Activated CD4-positive, alpha-beta T cell treated with anti-CD3 and anti-CD28 coated beads for 36 hours (primary cell): ENCODE measurements at places on chromosomes 1 and 21. TPM values are rescaled to one million over a fixed set of nuclear protein-coding genes. Genes with fewer than 3 reads are reported as not detected.
A peak's percentile ranks its signal among the peaks of the same experiment; 100 is the strongest.

The LAX1 gene
- 20.6 TPM for total RNA-seq

DNA sequence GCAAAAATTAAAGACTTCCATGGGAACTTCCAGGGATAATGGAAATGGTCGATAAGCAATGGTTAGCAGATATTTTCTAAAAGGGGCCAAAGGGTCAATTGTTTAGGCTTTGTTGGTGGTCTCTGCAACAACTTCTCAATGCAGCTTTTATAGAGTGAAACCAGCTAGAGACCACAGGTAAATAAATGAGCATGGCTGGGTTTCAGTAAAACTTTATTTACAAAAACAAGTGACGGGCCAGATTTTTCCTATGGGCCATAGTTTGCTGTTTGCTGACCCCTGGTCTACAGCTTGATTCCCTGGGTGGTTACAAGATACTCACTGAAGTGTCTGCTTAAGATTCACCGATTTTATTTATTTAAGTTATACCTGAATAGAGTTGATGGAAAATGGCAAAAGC lies 22.6 kb upstream of the PRDM15 start:
- no peak for DNase-seq

- DNase-seq, result peak; percentile 38
Observed at GRCh38 chr1:108570128-108570527, 10.2 kb downstream of the EEIG2 start.

- no peak for DNase-seq
Observed at GRCh38 chr1:82387012-82387366, 586.3 kb downstream of the ADGRL2 start.

The FHL3 gene
- total RNA-seq, result 23.8 TPM

- DNase-seq, result no peak
Observed at GRCh38 chr1:99677416-99677815, 31.5 kb downstream of the PALMD start.

The KDF1 gene
- total RNA-seq, result 0.30 TPM

The COL11A1 gene
- total RNA-seq, result not detected

The FAM72D gene
- total RNA-seq, result 25.9 TPM

GRCh38 chr1:203538726-203539125 lies 44.8 kb downstream of the OPTC start:
- no peak for DNase-seq

DNA sequence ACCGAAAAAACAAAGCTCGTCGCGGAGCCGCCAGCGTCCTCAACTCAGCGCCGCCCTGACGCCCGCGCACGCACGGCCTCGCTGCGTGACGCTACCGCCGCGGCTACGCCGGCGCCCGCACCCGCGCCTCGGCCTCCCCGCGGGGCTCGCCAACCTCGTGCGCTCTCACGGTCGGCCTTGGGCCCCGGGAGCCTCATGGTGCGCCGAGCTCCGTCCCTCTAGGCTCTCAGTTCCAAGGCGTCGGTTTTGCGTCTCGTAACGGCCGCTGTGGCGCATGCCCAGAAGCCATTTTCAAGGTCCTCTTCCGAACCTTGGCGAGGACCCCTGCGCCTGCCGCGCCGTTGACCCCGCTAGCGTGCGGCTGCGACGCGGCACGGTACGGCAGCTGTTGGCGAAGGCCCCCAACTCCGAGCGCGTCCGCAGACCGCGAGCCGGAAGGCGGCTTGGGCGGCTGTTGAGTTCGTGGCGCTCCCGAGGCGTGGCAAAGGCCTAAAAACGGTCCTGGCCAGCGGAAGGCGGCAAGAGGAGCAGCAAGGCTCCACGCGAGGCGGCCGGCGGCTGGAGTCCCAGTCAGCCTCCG lies at the start of gene HENMT1:
Gene HENMT1, minus strand, starts transcription at position 64 of the 580 bp plus-strand sequence. CDS start 1,209 bp downstream, outside the sequence.
- DNase-seq, result peak; percentile 88

GRCh38 chr1:23497777-23498439 lies 13.9 kb upstream of the ASAP3 start:
- DNase-seq, result no peak

The LCE1B gene
- not detected for total RNA-seq

The ITGB2 gene
- 217 TPM for total RNA-seq

DNA sequence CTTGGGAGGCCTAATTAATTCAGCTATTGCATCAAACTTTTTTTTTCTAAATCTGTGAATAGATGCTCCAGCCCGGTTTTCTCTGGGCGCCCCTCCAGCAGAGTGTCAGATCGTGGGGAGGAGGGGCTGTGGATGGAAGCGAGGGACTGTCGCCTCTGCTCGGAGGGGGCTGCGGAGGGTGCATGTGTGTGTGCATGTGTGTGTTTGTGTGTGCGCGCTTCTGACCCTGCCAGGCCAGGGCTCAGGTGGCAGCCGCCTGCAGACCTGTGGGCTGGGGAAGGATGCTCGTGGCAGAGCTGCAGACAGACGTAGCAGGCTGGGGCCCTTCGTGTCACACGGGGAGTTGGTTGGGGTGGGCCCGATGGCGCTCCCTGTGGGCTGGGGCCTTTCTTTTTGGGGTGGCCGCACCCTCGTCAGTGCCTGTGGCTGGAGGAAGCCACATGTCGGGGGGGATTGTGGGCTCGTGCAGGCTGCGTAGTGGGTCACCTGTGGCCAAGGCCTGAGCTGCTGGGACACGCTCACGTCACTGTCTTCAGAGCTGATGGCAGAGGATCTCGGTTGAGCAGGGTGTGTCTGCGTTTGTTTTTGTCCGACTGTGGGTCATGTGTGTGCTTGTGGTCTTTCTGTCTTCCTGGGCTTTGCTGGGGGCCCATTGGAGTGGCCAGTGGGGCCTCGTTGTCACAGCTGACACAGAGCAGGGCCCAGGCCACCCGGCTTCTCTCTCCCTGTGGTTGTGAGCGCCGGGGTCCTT lies 2.8 kb downstream of the SKI start:
- peak; percentile 64 for DNase-seq

The CYYR1 gene
- not detected for total RNA-seq

DNA sequence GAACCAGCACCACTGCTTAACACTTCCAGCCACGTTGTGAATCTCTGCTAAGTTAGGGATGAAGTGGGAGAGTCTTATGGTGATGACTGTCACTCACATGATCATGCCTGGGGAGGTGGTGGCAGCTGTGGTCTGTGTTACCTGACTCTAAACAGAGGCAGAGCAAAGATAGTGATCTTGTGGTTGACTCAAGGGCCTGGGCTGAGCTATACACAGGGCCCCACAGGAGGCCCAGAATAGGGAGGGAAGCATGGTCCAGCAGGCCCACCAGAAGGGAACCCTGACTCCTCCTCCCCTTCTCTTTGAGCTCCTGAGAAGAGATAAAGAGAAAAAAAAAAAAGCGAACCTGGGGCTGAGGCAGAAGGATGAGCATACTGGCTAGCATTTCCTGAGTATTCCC lies 55.0 kb downstream of the PLXNA2 start:
- peak; percentile 13 for DNase-seq

- no peak for DNase-seq
Observed at GRCh38 chr1:244727871-244728474, 75.0 kb downstream of the DESI2 start.

The KRTAP13-2 gene
- not detected for total RNA-seq

The OPTC gene
- not detected for total RNA-seq

- DNase-seq, result no peak
Observed at GRCh38 chr1:19067182-19067911, 110.9 kb upstream of the IFFO2 start.

DNA sequence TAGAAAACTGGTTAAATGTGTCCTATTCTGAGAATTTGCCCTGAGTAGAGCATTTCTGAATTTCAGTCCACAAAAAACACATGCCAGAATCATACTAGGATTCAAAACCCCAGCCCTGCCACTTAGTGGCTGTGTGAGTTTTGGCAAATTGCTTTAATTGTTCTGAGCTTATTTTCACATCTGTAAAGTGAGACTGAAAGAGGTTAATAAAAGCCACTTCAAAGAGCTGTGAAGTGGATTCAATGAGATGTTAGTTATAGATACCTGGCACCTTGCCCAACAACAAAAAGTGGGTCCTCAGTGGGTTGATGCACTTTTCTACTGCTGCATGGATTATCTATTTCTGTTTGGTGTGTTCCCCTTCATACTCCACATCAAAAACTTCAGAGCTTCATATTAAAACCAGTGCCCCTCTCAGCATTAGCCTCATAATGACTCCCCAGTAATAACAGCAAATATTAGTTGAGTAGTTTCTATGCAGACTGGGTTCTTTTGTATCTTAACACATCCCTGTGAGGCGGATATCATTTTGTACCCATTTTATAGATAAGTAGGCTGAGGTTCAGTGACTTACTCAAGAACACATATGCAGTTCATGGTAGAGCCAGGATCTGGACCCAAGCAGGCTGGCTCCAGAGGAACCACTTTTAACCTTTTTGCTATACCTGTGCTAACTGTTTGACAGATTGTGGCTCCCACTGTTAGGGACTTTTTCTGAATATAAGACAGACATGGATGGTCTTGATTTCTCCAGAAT lies 14.2 kb upstream of the ADORA3 start:
- peak; percentile 57 for DNase-seq

The ADAM30 gene
- total RNA-seq, result not detected

The GJC2 gene
- total RNA-seq, result 0.64 TPM

The PDE4B gene
- total RNA-seq, result 24.2 TPM

DNA sequence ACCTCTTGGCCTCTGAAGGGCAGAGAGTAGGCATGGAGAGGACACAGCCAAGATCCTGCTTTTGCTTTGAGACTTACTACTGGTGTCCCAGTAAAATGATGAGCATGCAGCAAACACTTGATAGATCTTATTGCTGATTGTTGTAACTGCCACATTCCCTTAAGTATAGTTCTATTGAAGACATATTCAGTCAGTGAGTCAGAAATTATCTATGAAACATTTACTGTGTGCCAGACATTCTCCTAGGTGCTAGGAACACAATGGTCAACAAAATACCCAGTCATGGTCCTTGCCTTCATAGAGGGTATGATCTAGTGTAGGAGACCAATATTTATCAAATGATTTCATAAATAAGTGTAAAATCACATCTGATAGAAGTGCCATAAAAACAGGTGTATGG lies 13.6 kb downstream of the STYXL2 start:
- no peak for DNase-seq

The HSD3B2 gene
- not detected for total RNA-seq

GRCh38 chr1:236639686-236640085 lies 35.4 kb upstream of the HEATR1 start:
- no peak for DNase-seq

The OR2AK2 gene
- total RNA-seq, result not detected

The ATP1A4 gene
- not detected for total RNA-seq

The HAPLN2 gene
- 0.34 TPM for total RNA-seq

GRCh38 chr1:156707417-156708217 lies 2.2 kb upstream of the CRABP2 start:
- DNase-seq, result no peak

The PBX1 gene
- 0.18 TPM for total RNA-seq

GRCh38 chr1:200506471-200506870 lies 96.6 kb upstream of the ZNF281 start:
- DNase-seq, result no peak

DNA sequence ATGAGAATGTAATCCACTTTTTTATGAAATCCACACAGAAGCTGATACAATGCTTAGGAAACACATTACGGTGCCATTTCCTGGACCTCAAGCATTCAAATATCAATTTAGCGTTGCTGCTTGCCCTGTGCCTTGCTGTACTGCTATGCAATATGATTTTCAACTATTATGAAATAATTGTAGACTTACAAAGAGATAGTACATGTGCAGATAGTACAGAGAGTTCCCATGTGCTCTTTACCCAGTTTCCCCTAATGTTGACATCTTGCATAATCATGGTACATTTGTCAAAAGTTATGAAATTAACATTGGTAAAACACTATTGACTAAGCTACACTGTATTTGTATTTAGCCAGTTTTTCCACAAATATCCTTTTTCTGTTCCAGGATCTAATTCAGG lies 37.7 kb upstream of the PTBP2 start:
- DNase-seq, result no peak
